ENCODE measurements at places on chromosomes 7 and 10.

- H3K27ac ChIP-seq: no peak within 1 kb of the TSS
- no peaks in the 10 kb centered on the region for H3K36me3 ChIP-seq
- H3K4me1 ChIP-seq: peaks cover 15% of the 10 kb centered on the region
- H3K4me3 ChIP-seq: no peak within 1 kb of the TSS
Measured at GRCh38 chr7:107469929-107470328, at the start of gene GPR22. TSS of gene GPR22 (plus strand) at chr7:107470057. CDS start at chr7:107474061, 4,004 bp downstream.

- H3K36me3 ChIP-seq: peaks cover 5% of the 10 kb centered on the region
- no peak overlapping the region for H3K27ac ChIP-seq
- no peak overlapping the region for H3K4me3 ChIP-seq
- no peaks in the 10 kb centered on the region for H3K27me3 ChIP-seq
Measured at GRCh38 chr7:42071372-42072261, 165.4 kb downstream of the GLI3 start.

- H3K27me3 ChIP-seq: no peaks in the 10 kb centered on the region
- H3K4me1 ChIP-seq: no peaks in the 10 kb centered on the region
- DNase-seq: no peak
- no peak overlapping the region for H3K27ac ChIP-seq
Measured at GRCh38 chr10:24114556-24114955, 94.4 kb upstream of the KIAA1217 start.

DNA sequence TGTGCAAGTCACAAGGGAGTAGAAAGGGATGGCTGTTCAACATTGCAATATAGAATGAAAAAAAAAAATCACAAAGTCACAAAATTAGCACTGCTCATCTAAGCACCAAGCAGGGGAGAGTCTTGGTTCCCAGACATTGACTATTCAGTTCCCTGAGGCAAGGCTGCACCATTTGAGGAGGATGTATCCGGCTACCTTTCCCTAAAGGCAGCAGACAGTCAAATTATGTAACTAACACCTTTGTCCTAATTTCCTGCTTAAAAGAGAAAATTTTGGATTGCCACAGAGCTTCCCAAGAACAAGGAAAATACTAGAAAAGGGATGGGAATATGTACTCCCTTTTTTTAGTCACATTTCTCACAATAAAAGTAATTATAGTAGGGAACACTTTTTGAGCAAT is 148.1 kb downstream of the PCLO start:
- H3K27ac ChIP-seq: no peak overlapping the region
- no peak for DNase-seq
- H3K36me3 ChIP-seq: no peaks in the 10 kb centered on the region
- H3K4me3 ChIP-seq: no peak overlapping the region
- H3K27me3 ChIP-seq: no peaks in the 10 kb centered on the region

DNA sequence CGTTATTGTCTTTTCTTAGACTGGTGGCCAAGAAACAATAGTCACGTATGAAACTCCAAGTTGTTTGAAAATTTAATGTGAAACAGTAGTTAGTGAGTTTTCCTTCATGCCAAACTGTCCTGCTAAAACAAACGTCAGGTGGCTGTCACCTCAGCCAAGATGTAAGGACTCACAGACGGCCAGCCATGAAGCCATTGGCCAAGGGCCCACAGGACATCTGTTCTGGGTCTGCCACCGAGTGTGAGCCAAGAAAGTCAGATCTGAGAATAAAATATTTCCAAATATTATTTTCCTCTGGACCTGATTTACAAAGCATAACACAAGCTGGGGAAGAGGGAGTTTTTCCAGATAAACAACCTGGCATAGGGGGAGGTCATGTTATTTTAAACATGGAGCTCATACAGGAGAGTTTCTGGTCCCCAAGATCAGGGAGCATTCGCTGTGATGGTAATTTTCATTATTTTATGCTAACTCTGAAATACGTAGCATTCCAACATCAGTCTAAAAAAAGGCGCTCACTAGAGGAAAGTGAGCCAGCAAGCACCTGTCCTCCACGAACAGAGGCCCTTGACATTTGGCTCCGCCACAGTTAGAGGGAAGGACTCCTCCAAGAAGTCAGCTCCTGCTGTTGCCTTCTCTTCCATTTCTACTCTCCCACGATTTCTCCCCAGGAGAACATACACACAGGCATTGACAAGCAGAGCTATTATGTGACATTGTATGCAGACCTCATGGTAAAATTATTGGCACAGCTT is 38.9 kb upstream of the LANCL2 start:
- H3K4me1 ChIP-seq: peaks cover 15% of the 10 kb centered on the region
- H3K4me3 ChIP-seq: no peak overlapping the region
- no peak overlapping the region for H3K27ac ChIP-seq
- peaks cover 1% of the 10 kb centered on the region for H3K36me3 ChIP-seq
- peaks cover 3% of the 10 kb centered on the region for H3K27me3 ChIP-seq
- no peak for DNase-seq

- H3K4me1 ChIP-seq: no peaks in the 10 kb centered on the region
- no peaks in the 10 kb centered on the region for H3K36me3 ChIP-seq
- peaks cover 16% of the 10 kb centered on the region for H3K27me3 ChIP-seq
- DNase-seq: no peak
- no peak overlapping the region for H3K4me3 ChIP-seq
Measured at GRCh38 chr10:43250615-43251418, 16.0 kb downstream of the RASGEF1A start.

- H3K36me3 ChIP-seq: peaks cover 6% of the 10 kb centered on the region
- no peak overlapping the region for H3K27ac ChIP-seq
- no peak for DNase-seq
- no peaks in the 10 kb centered on the region for H3K4me1 ChIP-seq
- no peak overlapping the region for H3K4me3 ChIP-seq
- peaks cover 3% of the 10 kb centered on the region for H3K27me3 ChIP-seq
Measured at GRCh38 chr7:142890874-142891485, 5.4 kb upstream of the TRPV6 start.

- no peaks in the 10 kb centered on the region for H3K4me1 ChIP-seq
- no peaks in the 10 kb centered on the region for H3K36me3 ChIP-seq
- H3K27me3 ChIP-seq: no peaks in the 10 kb centered on the region
- DNase-seq: no peak
- no peak overlapping the region for H3K4me3 ChIP-seq
Measured at GRCh38 chr10:16105082-16105481, 244.8 kb upstream of the MINDY3 start.

DNA sequence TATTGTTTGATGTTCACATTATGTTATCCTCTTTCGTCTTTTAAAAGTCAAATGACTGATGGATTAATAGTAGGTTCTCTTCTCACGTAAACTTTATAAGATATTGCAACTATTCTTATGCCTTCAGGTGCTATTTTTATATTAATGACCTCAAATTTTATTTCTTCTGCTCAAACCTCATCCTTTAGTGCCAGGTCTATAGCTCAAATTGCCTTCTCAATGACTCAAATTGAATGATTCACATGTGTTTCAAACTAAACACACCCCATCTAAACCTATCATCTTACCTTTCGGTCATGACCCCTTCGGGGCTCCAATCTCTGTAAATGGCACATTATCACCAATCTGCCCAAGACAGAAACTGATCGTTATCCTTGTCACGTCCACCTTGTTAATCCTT is 22.0 kb upstream of the LIPF start:
- DNase-seq: no peak
- H3K27me3 ChIP-seq: peaks cover 6% of the 10 kb centered on the region
- peaks cover 13% of the 10 kb centered on the region for H3K36me3 ChIP-seq
- H3K4me3 ChIP-seq: no peak overlapping the region

DNA sequence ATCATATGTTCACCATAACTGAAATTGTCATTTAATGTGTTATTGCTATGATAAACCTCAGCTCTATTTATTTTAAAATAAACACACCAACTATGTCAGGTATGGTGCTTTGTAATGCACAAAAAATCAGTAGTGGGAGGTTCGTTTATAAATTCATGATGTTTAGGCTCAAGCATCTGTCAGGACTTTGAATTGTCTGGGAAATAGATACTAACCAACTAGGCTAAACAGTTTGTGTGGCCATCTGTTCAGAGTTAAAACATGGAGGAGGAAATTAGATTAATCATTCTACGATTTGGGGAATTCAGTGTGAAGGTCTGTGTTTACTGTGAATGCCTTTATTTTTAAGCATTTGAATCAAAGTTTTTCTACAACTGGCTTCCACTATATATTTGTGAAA is 212.6 kb upstream of the FZD8 start:
- H3K4me1 ChIP-seq: peaks cover 23% of the 10 kb centered on the region
- H3K27me3 ChIP-seq: no peaks in the 10 kb centered on the region
- H3K27ac ChIP-seq: no peak overlapping the region
- no peak for DNase-seq
- H3K4me3 ChIP-seq: no peak overlapping the region

DNA sequence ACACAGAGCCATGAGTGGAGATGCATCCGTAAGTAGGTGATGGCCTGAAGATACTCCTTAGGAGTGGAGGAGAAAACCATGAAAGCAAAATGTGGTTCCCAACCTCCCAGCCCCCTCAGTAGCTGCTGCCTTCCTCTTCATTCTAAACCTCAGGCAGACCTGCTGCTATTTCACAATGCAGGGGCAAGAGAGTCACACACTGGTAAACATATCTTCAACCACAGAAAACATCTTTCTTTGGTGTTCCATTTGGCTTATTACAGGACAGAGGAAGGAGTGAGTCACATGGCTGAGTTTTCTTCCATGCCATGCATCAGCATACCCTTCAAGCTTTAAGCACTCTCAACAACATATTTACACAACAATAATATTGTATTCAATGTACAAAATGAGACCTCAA is 342.1 kb downstream of the BMPER start:
- peak; percentile 36 for DNase-seq
- H3K36me3 ChIP-seq: no peaks in the 10 kb centered on the region
- H3K27me3 ChIP-seq: peaks cover 6% of the 10 kb centered on the region
- no peak overlapping the region for H3K4me3 ChIP-seq
- peaks cover 22% of the 10 kb centered on the region for H3K4me1 ChIP-seq
- H3K27ac ChIP-seq: no peak overlapping the region
